CD4-positive, alpha-beta T cell treated with Interleukin-1 beta for 1 hour (primary cell): ENCODE measurements at places on chromosomes 7 and 10.

- DNase-seq, result no peak
These were observed 594.2 kb upstream of the FZD8 start for GRCh38 chr10:36236341-36236740.

DNA sequence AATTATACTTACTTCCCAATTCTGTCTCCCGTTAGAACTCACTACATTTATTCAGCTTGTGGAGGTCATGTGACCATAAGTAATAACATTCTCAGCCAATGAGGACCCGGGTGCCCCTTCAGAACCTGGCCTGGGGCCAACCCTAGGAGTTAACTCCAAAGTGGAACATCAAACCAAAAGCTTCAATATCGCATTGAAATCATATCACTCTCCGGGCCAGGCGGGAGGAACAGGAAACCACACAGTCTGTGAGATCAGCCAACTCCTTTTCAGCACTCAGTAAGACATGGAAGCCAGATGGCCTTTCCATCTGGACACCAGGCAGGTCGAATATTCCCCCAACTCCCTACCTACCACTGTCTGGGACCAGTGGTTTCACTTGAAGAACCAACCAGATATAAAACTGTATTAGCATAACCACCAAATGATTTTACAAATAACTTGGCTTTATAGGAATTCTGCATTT lies 5.5 kb downstream of the CREB3L2 start:
- no peak for DNase-seq

DNA sequence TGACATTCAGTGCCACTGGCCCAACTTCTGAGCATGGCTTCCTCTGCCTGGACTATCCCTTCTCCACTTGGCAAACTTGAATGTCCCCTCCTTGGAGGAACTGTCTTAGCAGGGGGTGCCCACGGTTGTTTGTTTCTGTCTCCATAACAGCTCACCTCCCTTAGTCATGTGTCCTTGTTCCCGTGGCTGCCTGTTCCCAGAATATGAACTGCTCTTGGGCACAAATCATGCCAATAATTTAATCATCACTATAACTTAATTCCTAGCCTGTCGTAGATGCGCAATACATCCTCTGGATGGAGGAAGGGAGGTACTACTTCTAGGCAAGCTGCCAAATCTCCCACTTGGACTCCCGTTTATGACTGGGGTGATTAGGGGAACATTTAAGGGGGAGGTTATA lies 173.1 kb downstream of the MYOF start:
- no peak for DNase-seq

DNA sequence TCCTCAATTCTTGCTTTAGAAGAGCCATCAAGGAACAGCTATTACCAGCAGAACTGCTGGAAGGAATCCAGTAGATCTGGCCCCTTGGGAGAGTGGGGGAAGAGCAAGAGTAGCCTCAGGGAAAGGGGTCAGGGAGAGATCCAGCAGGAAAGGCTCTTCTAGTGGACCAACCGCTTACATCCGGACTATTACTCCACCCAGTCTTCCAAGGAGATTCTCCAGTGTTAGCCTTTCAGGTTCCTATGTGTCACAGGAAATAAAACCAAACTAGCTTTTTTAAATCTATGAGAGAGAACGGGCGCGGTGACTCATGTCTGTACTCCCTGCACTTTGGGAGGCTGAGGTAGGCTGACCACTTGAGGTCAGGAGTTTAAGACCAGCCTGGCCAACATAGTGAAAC lies 34.3 kb downstream of the TET1 start:
- DNase-seq, result no peak

- no peak for DNase-seq
These were observed 43.6 kb downstream of the THNSL1 start for GRCh38 chr10:25059990-25060389.

- DNase-seq, result no peak
These were observed 170.1 kb downstream of the MAD1L1 start for GRCh38 chr7:2062648-2063047.

- DNase-seq, result no peak
These were observed 20.6 kb upstream of the PIK3CG start for GRCh38 chr7:106844279-106844997.

DNA sequence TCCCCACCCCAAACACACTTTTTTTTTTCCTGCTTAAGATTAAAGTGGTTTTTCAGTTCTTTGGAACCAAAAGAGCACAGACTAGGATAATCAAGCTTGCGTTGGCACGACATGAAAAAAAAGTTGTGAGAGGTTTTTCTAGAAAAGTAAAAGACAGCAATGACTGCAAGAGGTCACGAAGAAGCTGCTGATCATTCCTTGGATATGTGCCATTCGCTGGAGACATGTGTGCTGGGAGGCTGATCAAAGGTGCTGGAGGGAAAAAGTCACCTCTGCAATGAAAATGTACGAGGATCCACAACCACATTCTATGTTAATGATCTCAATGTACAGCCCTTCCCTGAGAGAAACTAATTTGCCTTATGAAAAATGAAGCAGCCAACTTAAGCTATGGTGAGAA lies 5.4 kb downstream of the AKR1B1 start:
- no peak for DNase-seq

DNA sequence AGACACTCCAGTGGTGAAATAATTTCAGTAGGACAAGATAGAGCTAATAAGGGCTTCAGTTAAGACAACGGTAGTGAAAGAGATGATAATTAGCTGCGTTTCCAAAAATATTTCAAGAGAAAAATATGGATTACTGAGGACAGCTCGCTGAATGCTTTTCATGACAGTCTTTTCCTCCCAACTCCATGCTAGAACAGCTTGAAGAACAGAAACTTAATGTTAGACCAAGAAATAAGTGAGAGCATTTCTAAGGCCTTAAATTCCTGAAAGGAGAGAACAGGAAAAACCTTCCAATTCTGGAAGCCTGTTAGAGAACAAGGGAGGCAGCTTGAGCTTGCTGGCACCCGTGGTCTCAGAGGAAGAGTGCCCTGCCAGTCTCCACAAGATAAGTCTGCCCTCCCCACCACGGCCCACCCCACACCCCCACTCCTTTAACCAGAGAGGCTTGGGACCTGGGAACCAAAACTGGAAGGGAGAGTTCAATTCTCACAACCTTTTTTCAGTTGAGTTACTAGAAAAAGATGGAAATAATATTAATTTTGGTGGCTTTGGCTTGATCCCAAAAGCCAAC lies 1148.0 kb upstream of the CELF2 start:
- DNase-seq, result no peak

GRCh38 chr7:46539892-46540483 lies 618.9 kb upstream of the IGFBP3 start:
- no peak for DNase-seq

DNA sequence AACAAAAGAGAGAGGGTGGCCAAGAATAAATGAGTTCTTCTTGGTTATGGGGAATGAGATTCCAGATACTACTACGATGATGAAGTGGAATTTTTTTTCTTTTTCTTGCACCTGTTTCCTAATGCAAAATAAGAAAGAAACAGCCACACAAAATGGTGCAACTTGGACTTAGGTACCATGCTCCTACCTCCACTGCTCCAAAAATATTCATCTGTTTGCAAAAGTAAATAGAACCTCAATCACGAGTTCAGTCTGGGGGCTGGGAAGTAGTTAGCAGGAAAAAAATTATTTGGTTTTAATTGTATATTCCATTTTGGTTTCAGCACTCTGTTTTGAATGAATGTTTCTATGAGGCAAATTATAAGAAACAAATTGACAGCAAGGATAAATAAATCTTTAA lies 73.5 kb downstream of the SLC25A13 start:
- DNase-seq, result no peak

DNA sequence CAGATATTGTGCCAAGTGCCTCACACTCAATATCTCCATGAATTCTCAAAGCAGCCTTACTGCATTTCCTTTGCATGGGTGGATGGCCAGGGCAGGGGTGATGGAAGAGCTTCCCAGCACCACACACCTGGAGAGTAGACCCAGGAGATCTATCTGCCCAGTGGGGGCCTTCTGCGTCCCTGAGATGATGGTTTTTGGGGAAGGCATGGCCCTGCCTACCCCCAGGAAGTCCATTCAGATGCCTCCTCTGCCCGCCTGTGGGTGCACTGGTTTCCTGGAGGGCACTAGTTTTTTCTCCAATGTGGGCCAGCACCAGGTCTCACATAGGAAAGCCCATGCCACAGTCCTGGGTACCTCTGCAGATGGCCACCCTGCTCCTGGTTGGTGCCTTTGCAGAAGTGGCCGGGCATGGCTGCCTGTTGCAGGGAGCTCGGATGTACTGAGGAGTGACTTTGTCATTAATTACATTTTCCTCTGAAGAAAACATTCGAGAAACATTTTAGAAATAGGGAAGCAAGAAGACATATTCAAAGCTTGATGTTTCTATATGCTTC lies 28.2 kb upstream of the ZNF488 start:
- no peak for DNase-seq

GRCh38 chr10:17019696-17020095 lies 109.9 kb downstream of the CUBN start:
- DNase-seq, result no peak

GRCh38 chr10:102150970-102151773 lies 1.0 kb upstream of the NOLC1 start:
- DNase-seq, result no peak

DNA sequence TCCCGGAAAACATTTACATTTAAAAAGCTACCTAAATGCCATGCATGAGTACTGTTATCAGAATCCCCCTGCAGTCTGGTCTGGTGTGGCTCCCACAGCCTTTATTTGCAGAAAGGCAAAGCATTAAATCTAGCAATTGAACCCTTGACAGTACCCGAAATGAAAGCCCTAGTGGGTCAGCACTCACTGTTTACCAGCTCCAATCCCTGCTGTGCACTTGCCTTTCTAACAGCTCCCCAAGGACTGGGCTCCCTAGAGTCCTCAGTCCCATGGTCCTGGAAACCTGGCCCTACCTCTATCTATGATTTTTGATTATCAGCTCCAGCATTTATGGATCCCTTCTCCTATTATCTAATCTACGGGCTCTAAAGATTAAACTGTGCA lies 1.9 kb upstream of the MACC1 start:
- no peak for DNase-seq

DNA sequence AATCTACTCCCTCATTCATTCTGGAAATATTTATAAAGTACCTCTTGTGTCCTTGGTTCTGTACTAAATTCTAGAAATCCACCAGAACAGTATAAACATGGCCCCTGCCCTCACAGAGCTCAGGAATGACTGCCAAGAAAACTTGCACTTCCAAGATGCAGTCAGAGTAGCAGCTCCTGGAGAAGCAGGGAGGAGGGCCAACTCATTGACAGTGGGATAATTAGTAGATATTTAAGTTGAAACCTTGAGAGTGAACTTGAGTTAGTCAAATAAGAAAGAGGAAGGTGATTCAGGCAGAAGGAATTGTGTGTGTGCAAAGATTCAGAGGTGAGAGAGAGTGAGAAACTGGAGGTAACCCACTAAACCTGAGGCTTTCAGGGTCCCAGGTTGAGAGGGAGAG lies 182.2 kb upstream of the INHBA start:
- no peak for DNase-seq
